ENCODE measurements at places on chromosomes 12 and 14.

DNA sequence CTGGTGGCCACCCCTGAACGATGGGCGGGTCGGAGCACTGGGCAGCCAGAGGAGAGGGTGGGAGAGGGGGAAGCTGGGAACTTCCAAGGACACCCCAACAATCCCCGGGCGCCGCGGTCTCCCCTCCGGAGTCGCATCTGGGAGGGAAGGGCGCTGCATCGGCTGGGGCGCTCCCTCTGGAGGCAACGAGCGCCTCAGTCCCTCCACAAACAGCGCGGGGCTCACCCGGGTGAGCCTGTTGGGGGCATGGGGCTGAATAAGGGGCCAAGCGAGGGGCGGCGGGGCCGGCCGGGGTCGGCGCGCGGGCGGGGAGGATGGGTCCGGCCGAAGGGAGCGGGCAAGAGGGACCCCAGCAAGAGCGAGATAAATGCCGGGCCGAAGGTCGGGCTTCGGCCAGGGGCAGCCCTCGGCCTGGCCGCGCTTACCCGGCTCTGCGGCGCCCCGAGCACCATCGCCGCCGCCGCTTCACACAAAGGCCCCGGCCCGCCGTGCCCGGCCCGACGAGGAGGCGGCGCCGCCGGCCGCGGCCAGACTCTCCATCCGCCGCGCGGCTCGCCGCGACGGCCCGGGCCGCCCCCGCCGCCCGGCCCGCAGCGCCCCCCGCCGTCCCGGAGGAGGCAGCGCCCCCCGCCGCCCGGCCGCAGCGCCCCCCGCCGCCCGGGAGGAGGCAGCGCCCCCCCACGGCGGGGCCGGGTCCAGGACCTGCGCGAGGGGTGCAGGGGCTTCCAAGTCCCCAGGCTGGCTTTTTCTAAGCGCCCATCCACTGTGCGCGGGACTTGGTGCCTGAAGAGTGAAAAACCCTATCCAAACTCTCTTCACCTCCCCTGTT lies at the start of gene ZBTB39:
TSS of gene ZBTB39 (minus strand) at position 567 of the 829 bp plus-strand sequence. CDS start 1,629 bp downstream, outside the sequence.
- DNase-seq = peak; percentile 70

DNA sequence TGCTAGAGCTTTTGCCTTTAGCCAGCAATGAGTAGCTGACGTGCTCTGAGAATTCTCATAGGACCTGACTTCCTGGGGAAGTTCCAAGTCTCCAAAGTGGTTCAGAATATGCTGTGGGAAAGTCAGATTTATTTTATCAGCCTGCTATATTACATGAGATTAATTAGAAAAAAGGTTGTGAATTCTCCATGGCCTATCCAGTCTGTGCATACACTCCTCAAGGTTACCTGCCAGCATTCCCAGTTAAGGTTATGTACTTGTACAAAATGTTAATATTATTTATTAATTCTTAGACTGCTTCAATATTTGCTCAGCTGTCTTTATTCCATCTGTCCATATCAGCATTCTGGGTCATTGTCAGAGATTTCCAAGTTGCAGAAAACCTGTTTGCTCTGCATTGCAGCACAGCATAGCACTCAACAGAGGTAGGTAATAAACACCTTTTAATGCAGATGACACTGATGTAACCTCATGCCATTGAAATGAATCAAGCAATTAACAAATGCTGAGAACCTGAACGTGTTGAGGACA lies 2.7 kb upstream of the SEL1L start:
- no peak for DNase-seq

DNA sequence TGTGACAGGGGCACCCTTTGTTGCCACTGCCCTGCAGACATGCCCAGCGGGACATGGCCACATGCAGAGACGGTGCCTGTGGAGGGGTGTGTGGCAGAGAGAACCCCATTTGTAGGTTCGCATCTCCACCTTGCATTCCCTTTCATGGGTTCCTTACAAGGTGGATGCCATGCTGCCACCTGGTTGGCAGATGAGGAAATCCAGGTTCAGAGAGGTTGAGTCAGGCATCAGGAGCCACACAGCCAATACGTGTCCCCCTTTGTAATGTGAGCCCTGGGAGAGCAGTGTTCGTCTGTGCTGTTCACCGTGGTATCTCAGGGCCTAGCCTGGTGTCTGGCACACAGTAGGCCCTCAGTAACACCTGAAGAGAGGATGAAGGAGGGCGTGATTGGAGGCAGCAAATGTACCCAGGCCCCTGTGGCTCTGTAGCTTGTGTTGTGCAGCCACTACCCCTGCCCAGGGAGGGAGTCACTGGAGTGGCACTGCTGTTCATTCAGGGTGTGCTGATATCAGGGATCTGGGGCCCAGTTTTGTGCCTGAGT lies 9.1 kb downstream of the SH2B3 start:
- no peak for DNase-seq

DNA sequence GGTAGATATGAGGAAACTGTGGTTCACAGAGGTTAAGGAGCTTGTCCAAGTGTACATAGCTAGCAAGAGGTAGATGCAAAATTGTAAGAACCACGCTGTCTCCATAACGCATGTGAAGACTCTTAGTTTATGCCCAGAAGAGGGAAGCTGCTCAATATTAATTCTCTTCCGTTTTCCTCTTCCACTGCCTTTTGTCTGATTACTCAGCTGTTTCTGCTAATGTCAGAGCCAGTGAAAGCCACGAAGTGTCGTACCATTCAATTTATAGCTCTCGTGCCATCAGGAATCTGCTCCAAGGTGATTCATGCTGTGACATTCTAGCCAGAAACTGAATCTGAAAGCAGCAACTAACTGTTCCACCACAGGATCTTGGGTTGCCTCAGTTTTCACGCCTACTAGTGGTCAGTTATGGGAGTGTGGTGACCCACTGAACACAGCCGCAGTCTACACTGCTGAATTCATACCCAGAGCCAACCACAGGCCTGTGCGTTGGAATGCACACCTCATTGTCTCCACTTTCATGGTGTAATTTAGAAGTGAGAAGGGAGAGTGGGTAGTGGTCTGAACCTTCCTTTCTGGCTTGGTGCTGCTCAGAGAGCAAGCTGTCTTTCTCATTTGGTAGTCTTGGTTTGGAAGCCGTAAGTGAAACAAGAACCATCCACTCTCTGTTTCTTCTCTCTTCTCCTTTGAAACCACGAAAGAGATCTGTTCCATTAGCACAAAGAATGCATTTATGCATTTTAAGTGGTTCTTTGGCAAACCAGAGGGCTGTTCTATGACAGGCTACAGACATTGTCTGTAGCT lies 74.2 kb upstream of the NAP1L1 start:
- DNase-seq = peak; percentile 69

GRCh38 chr12:62103748-62104147 lies 156.5 kb upstream of the USP15 start:
- no peak for DNase-seq

GRCh38 chr12:65616022-65616421 lies 208.3 kb upstream of the HMGA2 start:
- DNase-seq = no peak

- no peak for DNase-seq
Measured at GRCh38 chr14:96624661-96625425, 122.7 kb downstream of the PAPOLA start.

- no peak for DNase-seq
Measured at GRCh38 chr12:4701395-4702190, 18.6 kb upstream of the GALNT8 start.

GRCh38 chr14:50784683-50785456 lies 46.1 kb downstream of the NIN start:
- DNase-seq = no peak

GRCh38 chr12:23186950-23187349 lies 562.0 kb downstream of the ETNK1 start:
- no peak for DNase-seq

DNA sequence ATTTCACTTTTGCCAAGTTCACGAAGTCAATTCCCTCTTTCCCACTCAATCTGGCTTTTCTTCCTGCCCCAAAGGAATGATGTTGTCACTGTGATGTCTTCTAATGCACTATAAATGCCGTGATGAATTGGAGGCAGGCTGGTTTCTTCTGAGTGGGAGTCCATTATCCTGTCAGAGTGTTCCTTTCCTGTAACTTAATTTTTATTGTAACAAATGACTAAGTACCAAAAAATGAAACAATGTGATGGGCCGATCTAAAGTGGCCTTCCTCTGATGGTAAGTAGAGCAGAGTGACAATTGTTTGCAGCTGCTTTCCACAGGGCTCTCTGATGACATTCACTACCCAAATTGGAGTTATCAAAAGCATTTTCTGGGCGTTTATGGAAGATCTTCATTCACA lies 22.2 kb downstream of the TMEM30B start:
- DNase-seq = no peak

DNA sequence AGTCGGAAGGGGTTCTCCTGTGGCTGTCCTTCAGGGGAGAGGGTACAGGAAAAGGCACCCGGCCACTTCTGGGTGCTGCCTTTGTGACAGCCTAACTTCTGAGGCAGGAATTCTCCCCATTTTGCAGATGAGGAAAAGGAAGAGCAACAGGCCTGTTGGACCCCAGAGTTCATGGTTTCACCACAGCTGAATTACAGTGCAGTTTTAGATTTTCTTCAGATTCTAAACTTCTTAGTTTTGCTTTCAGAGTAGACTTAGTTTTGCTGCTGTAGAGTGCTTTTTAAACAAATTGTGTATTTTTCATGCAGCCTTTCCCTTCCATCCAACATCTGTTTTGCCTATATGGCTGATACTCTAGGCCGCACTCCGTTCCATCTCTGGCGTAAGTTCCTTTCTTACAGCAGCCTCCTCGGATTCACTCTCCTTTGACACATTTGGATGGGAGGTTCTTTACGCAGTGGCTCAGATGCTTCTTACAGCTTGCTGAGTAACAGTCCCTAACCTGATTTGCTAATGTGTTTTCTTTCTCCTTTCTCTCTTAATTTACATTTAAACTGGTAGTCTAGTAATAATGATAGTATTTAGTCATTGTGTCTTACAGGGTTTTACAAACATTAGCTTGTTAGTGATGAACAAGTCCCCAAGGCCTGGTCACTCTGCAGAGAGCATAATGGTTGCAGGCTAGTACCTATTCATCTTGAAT lies 7.8 kb downstream of the TRAF3 start:
- no peak for DNase-seq

DNA sequence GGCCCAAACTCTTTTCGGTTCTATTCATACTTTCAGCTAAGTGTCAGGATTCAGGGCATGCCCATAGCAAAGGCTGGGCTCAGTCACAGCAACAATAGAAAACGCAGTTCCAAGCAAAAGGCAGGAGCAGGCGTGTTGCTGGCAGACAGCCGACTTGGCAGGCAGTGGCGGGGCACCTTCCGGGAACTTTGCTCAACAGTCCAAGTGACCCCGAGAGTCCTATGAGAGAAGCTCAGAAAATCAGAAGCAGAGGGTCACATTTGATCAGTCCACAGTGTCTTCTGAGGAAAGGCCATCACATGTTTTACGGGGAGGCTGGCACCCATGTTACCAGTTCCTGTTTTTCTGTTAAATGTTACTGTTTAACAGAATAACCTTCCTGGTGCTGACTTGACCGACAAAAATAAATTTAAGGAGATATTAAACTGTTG lies 115.0 kb downstream of the DACT1 start:
- DNase-seq = no peak

DNA sequence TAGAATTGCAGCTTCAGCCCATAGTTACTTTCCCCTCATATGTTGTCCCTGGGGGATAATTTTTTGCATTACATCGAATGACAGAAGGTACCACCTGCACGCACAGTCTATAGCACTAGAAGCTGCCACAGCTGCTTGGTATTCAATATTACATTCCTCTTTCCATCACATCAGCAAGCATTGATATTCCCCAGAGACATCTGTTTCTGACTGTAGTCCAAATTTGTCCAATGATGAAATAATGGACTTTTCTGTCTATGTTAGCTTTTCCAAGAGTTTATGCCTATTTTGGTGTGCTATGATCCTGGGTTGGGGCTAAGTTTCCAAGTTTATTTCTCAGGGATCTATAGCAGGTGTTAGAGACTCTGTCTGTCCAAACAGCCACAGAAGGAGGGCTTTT lies 335.4 kb downstream of the LRIG3 start:
- DNase-seq = no peak

DNA sequence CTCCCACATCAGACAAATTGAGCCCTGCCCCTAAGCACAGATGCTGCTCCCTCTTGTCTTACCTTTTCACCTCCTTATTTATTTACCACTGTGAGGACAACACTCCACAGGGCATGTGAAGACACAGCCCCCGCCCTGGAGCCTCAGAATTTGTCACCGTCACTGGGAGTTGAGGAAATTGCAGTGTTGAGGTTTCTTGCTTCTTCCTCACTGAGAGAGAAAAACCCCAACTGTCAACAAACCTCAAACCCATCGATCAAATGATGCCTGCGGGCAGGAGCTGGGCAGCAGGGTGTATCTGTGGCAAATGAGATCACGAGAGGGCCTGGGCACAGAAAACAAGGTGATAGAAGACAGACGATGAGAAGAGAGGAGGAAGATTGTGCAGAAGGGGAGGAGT lies 30.5 kb upstream of the PLEKHG3 start:
- no peak for DNase-seq

GRCh38 chr14:103095210-103095778 lies 769 bp downstream of the EXOC3L4 start:
- no peak for DNase-seq

DNA sequence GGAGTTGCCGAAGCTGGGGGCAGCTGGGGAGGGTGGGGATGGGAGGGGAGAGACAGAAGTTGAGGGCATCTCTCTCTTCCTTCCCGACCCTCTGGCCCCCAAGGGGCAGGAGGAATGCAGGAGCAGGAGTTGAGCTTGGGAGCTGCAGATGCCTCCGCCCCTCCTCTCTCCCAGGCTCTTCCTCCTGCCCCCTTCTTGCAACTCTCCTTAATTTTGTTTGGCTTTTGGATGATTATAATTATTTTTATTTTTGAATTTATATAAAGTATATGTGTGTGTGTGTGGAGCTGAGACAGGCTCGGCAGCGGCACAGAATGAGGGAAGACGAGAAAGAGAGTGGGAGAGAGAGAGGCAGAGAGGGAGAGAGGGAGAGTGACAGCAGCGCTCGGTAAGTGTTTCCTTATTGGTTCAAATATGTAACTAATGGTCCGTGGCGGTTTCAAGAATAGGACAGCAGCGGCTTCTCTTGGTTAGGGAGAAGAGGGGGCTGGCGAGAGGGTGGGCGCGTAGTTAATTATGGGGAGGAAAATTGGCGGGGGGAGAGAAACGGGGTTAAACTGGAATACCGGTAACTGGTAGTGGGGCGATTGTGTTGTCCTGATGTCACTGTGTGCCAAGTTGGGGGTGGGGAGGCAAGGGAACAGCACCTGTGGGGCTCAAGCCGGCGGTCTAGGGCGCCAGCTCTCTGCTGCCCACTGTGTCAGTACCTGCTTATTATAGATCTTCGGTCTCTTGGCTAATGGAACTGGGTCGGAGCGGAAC lies 8.4 kb downstream of the HOXC8 start:
- no peak for DNase-seq

GRCh38 chr14:78530078-78530477 lies 359.9 kb downstream of the NRXN3 start:
- no peak for DNase-seq
